ENCODE measurements at places on chromosomes 1 and 21.

- DNase-seq: no peak
These were observed 264.6 kb downstream of the DUSP10 start for GRCh38 chr1:221477252-221477651.

- no peak for DNase-seq
These were observed 2.3 kb upstream of the TCEA3 start for GRCh38 chr1:23426828-23427227.

DNA sequence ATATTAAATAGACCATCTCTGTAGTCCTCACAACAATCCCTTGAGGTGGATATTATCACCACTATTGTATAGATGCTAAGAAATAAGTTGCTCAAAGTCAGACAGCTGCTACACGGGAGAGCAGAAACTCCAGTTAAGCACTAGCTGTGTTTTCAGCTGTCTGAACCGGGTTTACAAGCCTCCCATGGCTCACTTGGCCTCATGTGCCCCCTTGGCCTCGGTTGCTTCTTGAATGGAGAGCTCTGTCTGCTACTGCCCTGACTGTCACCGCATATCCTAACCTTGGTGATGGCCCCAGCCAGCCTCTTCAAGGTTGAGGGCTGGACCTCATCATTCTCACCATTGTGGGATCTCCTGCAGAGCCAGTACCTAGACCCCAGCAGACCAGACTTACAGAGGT, 123.4 kb downstream of the AK5 start:
- DNase-seq: no peak

- no peak for DNase-seq
These were observed 24.2 kb downstream of the CEP170 start for GRCh38 chr1:243230914-243231313.

DNA sequence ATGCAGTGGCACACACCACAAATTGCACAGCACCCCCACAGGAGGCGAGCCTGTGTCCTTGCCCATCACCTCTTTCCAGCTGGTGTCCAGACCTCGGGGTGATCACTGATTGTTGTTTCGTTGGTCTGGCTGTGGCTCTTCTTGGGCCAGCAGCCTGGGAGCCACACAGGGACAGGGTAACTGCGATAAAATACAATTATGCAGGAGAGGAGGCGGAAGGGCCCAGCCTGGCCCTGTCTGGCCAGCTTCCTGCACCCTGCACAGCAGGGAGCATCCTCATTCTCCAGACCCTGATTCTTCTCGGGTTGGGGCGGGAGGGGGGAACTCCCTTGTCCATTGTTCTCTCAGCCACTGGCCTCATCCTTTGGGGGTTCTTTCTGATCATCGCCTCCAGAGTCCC, 83.6 kb downstream of the ADARB1 start:
- no peak for DNase-seq

DNA sequence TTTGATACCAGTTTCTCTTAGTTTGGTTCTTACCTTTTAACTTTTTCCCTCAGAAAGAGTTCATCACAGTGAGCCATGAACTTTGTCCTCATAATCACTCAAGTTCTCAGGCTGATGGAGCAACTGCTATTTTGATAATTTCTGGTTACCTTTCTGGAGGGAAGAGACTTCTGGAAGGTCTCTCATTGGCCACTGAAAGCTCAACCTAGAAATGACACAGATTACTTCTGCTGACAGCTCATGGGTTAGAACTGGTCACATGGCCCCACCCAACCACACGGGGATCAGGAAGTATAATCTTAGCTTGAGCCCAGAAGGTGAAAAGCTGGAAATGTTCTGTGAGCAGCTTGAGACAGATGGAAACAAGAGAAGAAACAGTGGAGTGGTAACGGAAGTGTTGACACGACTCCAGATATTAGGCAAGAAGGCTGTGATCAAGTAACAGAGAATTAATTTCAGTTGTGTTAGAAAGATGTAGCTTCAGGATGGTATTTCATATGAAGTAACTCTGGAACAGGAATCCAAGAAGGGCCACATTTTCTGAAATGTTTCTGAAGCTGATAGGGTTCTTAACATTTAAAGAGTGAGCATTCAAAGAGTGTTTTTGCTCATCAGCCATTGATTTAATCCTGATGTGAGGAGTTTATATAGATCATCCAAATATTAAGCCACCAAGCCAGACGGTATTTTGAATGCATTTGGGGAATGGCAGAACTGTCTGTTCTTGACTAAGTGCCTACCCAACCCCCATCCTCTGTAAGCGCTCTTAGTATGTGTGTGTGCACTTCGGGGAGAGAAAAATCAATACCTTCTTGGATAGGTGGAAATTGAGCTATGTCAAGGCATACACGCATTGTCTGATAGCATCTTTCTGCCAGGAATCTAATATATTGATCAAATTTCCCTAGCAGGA, 21.9 kb upstream of the XPR1 start:
- no peak for DNase-seq

DNA sequence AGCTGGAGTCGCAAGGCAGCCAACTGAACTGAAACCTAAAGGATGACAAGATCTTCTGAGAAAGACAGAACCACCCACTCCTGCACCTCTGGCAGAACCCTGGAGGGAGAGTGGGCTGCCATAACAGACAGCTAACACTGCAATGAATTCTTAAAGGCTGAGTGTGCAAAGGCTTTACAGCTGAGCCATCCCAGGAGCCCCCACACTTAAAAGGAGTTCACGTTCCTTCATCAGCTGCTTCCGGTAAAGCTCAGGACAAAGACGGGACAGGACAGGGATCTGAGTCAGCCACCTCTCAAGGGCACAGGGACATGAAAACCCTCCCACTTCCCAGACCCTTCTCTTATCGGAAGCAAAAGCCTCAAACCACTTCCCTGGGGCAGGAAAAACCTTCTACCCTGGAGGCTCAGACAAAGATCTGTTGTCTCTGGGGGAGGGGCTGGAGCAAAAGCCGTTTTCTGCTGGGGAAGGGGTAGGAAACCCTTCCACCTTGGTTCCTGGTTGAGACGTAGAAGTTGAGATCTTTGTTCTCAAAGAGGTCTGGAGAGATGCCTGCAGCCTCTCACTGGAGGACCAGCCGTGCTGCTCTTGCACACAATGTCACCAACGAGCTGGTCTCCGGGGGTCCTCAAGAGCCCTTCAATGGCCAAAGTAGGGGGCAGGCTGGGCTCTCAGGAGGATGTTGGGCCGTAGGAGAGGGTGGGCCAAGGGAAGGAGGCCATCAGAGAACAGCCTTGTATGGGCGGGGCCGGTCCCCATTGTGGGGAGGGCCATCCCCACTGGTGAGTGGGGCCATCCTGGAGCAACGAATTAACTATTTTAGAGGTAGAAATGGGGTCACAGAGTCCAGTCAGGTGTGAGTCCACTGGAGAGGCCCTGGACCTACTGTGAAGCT, 452.4 kb downstream of the PTPRU start:
- DNase-seq: no peak

- DNase-seq: no peak
These were observed 14.7 kb upstream of the CSF1 start for GRCh38 chr1:109895720-109896504.

DNA sequence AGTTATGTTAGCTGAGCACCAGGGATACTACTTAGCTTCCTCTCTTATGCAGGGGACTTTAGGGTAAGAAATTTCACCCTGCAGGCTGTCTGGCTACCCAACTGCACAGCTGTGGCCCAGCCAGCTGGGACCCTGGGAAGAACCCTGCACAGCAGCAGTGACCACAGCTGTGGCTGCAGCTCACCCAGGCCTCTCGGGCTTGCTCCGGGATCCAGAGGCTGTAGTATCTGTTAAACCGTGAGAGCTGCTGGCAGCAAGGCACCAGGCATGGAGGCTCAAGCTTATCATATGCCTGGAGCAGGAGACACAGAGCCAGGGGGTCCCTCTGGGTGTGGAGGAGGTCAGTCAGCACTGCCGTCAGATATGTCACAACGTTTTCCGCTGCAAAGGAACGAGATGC, 40.3 kb downstream of the URB1 start:
- DNase-seq: no peak

GRCh38 chr1:100876291-100876690, 18.4 kb downstream of the EXTL2 start:
- no peak for DNase-seq

DNA sequence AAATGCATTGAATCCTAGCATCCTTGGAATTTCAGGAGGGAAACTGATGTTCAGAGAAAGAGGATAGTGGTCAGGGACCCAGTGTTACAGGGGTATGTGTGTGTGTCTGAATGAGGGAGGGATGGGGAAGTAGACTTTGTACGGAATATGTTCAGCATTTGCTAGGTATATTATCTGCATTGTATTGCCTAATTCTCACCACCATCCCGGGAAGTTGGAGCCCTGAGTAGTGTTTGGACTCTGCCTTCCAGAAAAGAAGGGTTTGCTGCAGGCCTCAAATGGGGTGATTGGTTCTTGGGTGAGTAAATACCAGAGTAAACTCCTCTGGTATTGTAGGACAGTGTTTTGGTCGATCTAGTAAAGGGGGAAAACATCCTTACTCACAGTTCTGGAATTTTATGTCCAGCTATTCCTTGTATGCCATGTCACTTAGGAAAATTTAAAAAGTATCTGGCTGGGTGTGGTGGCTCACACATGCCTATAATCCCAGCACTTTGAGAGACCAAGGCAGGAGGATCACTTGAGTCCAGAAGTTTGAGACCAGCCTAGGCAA, 7.1 kb upstream of the ZNF496 start:
- DNase-seq: no peak

GRCh38 chr1:5827516-5827915, 164.7 kb downstream of the NPHP4 start:
- DNase-seq: no peak

Data from stimulated activated CD8-positive, alpha-beta memory T cell treated with anti-CD3 and anti-CD28 coated beads, Interleukin-7, amount 100 ng/mL, for 24 hours (primary cell).